ENCODE measurements at places on chromosomes 5 and 9.

DNA sequence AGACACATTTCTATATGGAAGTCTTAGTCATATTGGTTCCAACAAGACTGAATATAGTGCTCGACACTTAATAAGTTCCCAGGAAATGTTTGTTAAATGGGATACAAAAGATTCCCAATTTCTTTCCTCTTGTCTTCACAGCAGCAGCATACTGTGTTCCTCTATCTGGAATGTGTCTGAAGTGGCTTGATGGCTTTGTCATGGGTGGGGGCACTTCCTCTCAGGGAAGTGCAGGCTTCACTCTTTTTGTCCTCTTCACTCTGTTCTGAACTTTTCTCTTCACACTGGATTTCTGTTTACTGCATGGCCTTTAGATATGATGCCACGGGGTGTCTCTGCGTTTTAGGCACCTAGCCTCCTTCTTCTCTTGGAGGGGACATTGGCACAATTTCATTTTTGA lies 127.7 kb upstream of the C9orf72 start:
- H3K4me1 ChIP-seq, result no peaks in the 10 kb centered on the region
- no peaks in the 10 kb centered on the region for H3K36me3 ChIP-seq
- no peaks in the 10 kb centered on the region for H3K27me3 ChIP-seq
- H3K27ac ChIP-seq, result no peak overlapping the region

DNA sequence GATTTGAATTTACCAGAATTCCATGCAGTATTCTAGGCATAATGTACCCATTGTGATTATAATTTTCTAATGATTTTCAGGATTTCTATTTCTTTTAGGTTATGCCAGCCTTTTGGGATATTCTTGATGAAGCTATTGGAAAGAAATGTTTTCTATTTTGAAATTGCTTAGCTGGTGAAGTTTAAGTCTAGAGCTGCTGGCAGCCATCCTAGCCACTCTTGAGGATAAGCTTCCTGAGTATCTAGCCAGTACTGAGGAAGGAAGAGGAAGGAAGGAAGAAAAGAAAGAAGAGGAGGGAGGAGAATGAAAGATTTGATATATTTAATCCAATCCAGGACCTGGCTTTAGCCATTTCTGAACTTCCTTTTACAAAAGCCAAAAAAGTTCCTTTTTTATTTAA lies 142.1 kb upstream of the DAB2 start:
- H3K27me3 ChIP-seq, result no peaks in the 10 kb centered on the region
- H3K36me3 ChIP-seq, result no peaks in the 10 kb centered on the region
- no peaks in the 10 kb centered on the region for H3K4me1 ChIP-seq
- H3K27ac ChIP-seq, result no peak overlapping the region
- no peak overlapping the region for H3K4me3 ChIP-seq

GRCh38 chr5:131321066-131321465 lies 57.2 kb downstream of the CDC42SE2 start:
- H3K4me3 ChIP-seq, result no peak overlapping the region
- no peak overlapping the region for H3K27ac ChIP-seq
- peaks cover 4% of the 10 kb centered on the region for H3K4me1 ChIP-seq
- no peak for DNase-seq
- H3K27me3 ChIP-seq, result no peaks in the 10 kb centered on the region
- H3K36me3 ChIP-seq, result no peaks in the 10 kb centered on the region

GRCh38 chr5:172043865-172044264 lies 37.4 kb upstream of the FBXW11 start:
- no peak overlapping the region for H3K27ac ChIP-seq
- H3K4me3 ChIP-seq, result no peak overlapping the region
- no peaks in the 10 kb centered on the region for H3K27me3 ChIP-seq
- no peak for DNase-seq

GRCh38 chr9:1460143-1460769 lies 410.1 kb downstream of the DMRT2 start:
- no peak overlapping the region for H3K4me3 ChIP-seq
- H3K27me3 ChIP-seq, result no peaks in the 10 kb centered on the region
- DNase-seq, result no peak
- no peaks in the 10 kb centered on the region for H3K36me3 ChIP-seq

GRCh38 chr5:156920861-156921431 lies 42.1 kb downstream of the TIMD4 start:
- H3K4me3 ChIP-seq, result no peak overlapping the region
- no peak overlapping the region for H3K27ac ChIP-seq
- no peaks in the 10 kb centered on the region for H3K4me1 ChIP-seq

DNA sequence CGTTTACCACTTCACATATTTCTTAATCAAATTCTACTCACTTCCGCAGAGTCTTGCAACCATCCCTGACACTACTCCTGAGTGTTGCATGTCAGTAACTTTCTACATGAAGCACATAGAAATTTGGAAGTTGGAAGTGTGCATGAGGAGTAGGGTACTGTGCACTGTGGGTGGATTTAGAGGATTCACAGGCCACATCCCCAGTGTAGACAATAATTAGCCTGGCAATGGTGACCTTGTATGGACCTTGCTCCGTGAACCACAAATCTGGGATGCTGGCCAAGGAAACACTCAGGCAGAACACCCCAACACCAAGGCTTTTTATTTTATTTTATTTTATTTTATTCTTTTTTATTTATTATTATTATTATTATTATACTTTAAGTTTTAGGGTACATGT lies 25.5 kb downstream of the CTSL start:
- no peaks in the 10 kb centered on the region for H3K4me1 ChIP-seq
- DNase-seq, result no peak
- no peak overlapping the region for H3K4me3 ChIP-seq
- no peaks in the 10 kb centered on the region for H3K27me3 ChIP-seq

- no peaks in the 10 kb centered on the region for H3K27me3 ChIP-seq
- no peak overlapping the region for H3K4me3 ChIP-seq
- H3K27ac ChIP-seq, result no peak overlapping the region
- no peaks in the 10 kb centered on the region for H3K36me3 ChIP-seq
- H3K4me1 ChIP-seq, result no peaks in the 10 kb centered on the region
- no peak for DNase-seq
Measured at GRCh38 chr9:69951411-69951810, 92.2 kb upstream of the MAMDC2 start.

DNA sequence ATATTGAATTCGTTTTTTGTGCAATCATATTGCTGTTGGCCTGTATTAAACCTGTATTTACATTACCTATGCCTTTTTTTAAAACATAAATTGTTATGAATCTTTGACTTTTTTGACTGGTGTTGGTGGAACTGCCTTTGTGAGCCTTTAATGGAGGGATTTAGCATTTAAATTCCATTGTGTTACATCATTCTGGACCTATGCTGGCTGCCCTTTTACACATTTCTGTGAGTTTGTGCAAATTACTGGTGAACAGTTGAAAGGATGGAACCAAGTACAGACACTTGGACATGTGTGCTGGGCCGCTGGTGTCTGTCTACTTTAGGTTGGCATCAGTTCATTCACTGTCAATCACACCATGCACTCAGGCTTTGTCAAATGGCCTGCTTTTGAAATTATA lies 3.4 kb downstream of the SNX18 start:
- H3K4me1 ChIP-seq, result peaks cover 49% of the 10 kb centered on the region
- no peaks in the 10 kb centered on the region for H3K27me3 ChIP-seq
- DNase-seq, result no peak

DNA sequence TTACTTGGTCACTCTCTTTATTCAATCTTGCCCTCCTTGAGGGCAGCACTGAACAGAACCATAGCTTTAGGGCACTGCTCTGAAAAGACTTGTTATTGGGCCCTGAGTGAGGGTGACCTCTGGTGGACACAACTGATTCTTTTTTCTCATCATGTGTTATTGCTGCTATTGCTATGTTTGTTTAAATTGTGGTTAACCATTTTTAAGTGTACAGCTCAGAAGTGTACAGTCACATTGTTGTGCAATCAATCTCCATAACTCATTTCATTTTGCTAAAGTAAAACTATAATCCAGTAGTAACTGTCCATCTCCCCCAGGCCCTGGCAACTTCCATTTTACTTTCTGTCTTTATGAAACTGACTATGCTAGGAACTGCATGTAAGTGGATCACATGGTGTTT lies 351.1 kb upstream of the RIOK2 start:
- no peaks in the 10 kb centered on the region for H3K27me3 ChIP-seq
- H3K27ac ChIP-seq, result no peak overlapping the region
- no peak for DNase-seq
- H3K4me1 ChIP-seq, result no peaks in the 10 kb centered on the region

- H3K4me1 ChIP-seq, result no peaks in the 10 kb centered on the region
- H3K27me3 ChIP-seq, result no peaks in the 10 kb centered on the region
- no peak for DNase-seq
- H3K4me3 ChIP-seq, result no peak overlapping the region
- no peaks in the 10 kb centered on the region for H3K36me3 ChIP-seq
Measured at GRCh38 chr9:28648723-28649122, 1075.4 kb upstream of the C9orf72 start.

DNA sequence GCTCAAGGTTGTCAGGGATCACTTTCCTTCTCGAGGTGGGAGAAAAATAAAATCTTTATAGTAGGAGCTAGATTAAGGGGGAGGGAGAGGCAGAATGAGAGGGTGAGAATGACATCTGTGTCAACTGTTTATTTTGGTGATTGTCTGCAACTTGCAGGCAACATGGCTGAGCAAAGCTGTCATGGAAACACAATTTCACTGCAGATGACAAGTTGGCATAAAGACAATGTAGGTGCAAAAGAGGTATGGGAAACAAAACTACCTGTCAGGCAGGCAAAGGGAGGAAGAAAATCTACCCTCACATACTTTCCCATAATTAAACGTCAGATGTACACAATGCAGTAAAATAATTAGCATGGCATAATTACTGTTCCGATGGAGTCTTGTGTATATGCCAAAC lies 167.4 kb downstream of the SLIT3 start:
- H3K36me3 ChIP-seq, result no peaks in the 10 kb centered on the region
- no peak for DNase-seq
- no peak overlapping the region for H3K4me3 ChIP-seq
- H3K27me3 ChIP-seq, result no peaks in the 10 kb centered on the region
- H3K27ac ChIP-seq, result no peak overlapping the region

Measured in esophagus squamous epithelium (tissue), 5 donors.